CD4-positive, alpha-beta T cell treated with Interleukin-6 at 100 ng/mL for 8 hours (primary cell): ENCODE measurements at places on chromosomes 5 and 9.

DNA sequence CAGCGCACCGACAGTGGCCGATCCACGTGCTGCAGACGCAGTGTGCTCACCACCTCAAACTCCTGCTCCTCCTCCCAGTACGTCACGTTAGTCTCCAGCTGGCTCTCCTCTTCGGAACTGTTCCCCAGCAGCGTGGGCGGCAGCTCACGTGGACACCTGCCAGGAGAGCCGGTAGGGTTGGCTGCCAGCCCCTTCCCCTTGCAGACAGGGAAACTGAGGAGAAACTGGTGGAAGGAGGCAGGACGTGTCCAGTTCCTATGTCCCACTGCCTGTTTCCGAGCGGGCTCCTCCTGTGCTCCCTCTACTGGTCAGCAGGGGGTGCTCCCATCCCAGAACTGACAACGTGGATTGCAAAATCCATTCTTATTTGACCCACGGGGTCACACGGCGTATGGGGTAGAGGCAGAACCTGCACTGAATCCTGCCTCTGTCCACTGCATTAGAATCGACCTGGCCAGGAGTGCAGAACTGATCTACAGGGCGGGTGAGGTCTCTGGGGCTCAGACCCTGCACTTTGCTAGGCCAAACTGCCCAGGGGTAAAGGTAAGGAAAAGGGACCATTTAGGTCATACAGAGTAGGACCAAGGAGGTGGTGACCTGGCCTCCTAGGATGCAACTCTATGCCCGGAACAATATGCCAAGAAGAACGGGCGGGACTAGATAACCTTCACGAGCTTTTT lies 25.7 kb downstream of the PDGFRB start:
- no peak for DNase-seq

- DNase-seq = no peak
Observed at GRCh38 chr5:113090336-113091106, 113.9 kb downstream of the DCP2 start.

- DNase-seq = no peak
Observed at GRCh38 chr9:104780796-104781395, 17.0 kb downstream of the NIPSNAP3B start.

DNA sequence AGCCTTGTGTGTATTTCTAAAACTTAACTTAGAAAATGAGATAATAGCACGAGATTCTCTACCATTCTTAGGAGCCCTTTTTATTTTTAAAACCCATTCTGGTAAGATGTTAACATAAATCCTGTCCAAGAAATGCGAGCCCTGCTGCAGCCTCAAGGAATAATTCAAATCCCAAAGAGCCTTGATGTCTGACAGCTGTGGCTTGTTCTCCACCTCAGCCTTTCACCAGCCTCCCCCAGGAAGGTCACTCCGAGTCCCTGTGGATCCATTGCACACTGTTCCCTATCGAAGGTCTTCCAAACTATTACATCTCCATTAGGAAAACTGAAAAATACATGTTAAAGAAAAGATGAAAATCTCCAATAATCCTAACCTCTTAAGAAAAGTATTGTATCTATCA lies 98.5 kb upstream of the S1PR3 start:
- no peak for DNase-seq

DNA sequence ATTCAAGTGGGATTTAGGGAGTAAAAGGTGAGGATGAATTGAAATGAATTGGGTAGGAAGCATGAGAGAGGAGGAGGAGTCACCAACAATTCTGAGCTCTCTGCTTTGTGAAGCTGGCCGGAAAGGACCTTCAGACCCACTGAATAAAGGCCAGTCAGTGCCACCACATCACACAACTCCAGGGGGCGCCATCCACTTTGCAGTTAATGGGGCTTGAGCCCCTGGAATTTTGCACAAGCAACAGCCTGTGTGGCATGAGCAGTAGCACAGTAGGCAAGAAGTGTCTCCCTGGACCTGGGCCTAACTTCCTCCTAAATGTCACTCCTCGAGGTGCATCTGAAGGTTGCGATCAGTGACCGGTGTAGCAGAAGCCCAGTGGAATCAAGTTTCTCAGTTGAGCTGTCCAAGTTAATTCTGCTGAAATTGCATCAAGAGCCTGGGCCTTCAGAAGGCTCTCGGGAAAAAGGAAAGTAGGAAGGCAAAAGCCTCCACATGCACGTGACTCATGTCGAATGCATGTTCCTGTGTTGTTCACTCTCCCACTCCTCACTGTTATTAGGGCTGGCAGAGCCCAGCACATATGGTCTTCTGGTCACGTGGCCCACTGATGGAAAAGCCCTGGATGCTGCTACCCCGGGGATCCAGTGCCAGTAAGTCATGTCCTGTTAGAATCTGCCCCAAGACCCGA lies 27.8 kb upstream of the GLIS3 start:
- no peak for DNase-seq

DNA sequence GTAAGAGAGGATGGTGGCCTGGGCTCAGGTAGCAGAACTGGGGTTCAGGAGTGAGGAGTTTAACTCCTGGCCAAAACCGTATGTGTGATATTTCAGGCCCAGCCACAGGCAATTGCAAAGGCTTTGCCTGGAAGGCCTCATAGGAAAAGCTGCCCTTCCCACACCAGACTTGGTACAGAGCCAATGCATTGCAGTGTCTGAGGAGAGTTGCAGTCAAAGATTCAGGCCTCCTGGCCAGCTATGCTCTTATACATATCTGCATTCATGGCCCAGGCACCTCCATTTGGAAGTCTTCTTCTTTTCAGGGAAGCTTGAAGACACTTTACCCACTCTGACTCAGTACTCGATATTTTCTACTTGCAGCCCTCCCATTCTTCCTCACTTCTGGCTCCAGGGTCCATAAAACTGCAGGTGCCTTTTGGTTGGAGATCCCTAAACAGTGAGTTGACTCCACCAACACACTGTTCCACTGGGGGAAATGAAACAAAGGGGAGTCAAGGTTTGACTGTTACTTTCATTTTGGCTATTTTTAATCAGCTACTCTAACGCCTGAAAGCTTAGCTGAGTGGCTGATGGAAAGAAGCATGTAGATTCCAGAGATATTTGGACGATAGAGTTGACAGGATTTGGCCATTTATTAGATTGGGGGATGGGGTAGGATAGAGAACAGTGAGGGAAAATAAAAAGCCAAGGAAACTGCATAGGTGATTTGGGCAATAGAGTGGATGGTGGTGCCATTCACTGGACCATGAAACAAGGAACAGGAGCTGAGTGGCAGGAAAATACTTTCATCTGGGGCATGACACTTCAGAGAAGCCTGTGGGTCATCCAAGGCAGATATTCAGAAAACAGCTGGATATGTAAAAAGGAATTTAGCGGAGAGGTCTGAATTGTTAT lies 30.6 kb upstream of the IL33 start:
- DNase-seq = no peak

GRCh38 chr5:43389679-43390329 lies 22.4 kb downstream of the CCL28 start:
- DNase-seq = peak; percentile 47

DNA sequence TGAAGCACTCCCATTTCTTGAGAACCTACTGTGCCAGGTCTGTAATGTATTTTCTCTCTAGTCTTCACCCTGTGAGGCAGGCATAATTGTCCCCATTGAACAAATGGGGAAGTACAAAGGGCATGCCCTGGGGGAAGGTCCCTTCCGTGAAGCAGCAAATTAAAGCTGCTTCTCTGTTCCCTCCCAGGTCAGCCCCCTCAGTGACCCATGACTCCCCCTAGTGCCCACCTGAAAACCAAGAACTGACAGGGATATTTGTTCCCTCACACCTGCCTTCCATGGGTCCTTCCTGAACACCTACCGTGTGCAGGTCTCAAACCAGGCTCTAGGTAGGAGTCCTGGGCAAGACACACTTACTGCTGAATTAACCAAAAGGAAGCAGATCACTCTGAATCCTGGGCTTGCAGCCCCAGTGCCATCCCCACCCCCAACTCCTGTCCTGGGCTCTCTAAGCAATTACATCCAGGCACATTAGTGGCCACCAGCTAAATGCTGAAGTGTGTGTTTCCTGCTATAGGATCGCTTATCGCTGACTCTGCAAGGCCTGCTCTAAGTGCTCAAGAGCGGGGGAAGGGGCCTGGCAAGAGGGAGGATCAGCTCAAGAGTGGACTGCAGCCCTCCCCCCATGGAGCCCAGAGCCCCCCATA lies 254.8 kb downstream of the CDK5RAP2 start:
- DNase-seq = no peak

DNA sequence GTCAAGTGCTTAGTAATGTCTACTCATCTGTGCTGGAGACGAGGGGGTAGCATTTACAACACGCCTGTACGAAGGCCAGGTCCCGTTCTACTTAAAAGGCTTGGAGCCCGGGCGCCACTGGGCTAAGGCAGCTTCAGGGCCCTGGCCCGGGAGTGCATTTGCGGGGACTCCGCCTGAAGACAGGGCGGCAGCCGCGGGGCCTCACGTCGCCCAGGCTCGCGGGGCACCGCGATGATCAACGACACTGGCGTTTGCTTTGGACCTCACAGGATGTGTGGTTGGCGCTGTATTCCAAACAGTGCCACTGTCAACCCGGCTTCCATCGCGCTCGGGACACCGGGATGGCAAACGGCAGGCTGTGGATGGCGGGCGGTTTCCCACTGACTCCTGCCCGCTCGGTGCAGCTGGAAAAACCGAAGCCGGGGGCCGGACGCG lies 1.1 kb upstream of the TENT4A start:
- peak; percentile 27 for DNase-seq

DNA sequence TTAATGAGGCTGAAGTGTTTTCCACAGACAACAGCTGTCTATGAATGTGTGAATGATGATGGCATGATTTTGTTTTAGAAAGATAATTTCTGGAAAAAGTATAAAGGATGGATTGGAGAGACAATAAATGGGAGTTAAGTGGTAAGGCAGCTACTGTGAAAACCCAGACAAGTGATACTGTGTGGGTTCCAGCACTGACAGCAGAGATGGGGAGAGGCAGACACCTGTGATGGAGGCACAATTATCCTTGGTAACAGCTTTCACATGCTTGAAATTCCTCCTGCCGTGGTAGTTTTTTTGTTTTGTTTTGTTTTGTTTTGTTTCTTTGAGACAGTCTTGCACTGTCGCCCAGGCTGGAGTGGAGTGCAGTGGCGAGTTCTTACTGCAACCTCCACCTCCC lies 189.3 kb downstream of the DEPDC1B start:
- no peak for DNase-seq

- DNase-seq = no peak
Observed at GRCh38 chr5:44833249-44833648, 24.5 kb downstream of the MRPS30 start.

- DNase-seq = no peak
Observed at GRCh38 chr9:128078504-128079434, 10.7 kb downstream of the SLC25A25 start.

GRCh38 chr5:96788112-96788749 lies 19.5 kb downstream of the ERAP1 start:
- DNase-seq = no peak

DNA sequence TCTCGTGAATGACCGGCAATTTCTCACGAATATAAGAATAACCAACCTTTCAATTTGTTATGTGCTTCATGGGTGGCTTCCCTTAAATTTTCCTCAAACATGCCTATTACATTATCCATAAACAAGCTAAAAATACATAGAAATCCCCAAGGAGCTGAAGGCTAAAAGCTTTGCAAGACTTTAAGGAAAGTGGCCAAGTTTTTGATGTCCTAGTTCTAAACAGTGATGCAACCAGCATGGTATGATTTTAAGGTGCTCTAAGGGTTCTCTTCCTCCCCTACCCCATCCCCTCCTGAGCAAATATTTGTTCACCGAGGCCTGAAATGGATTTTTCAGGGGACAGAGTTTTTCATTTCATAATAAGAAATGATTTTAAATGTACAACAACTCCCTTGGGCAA lies 79.8 kb downstream of the RGS7BP start:
- DNase-seq = no peak

GRCh38 chr5:67166460-67167285 lies 29.9 kb downstream of the CD180 start:
- DNase-seq = peak; percentile 75

DNA sequence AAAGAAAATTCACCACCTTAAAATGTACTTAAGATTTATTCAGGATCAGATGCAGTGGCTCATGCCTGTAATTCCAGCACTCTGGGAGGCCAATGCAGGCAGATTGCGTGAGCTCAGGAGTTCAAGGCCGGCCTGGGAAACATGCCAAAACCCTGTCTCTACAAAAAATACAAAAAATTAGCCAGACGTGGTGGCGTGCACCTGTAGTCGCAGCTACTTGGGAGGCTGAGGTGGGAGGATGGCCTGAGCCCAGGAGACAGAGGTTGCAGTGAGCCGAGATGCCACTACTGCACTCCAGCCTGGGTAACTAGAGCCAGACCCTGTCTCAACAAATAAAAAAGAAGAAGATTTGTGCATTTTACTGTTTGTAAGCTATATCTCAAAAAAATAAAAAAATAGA lies 34.7 kb upstream of the GFPT2 start:
- no peak for DNase-seq

GRCh38 chr9:109198736-109199382 lies 31.8 kb upstream of the FRRS1L start:
- no peak for DNase-seq

- peak; percentile 50 for DNase-seq
Observed at GRCh38 chr5:88729084-88729828, 153.7 kb downstream of the MEF2C start.

DNA sequence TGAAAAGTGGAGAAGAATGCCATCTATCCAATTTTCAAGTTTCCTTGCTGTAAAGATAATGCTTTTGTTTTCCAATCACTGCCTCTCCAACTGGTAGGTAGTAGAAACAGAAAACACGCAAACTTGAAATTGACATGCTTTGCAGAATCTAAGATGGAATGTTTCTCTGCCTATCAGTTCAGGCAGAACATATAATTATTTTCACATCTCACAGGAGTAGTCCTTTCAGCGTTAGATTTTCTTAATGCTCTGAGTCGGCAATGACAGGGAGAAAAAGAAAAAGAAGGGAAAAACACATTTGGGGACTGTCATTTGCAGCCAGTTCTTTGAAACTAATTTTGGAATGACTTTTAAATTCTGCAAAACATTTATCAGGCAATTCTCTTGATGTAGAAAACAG lies 818.7 kb upstream of the PTPRD start:
- no peak for DNase-seq

DNA sequence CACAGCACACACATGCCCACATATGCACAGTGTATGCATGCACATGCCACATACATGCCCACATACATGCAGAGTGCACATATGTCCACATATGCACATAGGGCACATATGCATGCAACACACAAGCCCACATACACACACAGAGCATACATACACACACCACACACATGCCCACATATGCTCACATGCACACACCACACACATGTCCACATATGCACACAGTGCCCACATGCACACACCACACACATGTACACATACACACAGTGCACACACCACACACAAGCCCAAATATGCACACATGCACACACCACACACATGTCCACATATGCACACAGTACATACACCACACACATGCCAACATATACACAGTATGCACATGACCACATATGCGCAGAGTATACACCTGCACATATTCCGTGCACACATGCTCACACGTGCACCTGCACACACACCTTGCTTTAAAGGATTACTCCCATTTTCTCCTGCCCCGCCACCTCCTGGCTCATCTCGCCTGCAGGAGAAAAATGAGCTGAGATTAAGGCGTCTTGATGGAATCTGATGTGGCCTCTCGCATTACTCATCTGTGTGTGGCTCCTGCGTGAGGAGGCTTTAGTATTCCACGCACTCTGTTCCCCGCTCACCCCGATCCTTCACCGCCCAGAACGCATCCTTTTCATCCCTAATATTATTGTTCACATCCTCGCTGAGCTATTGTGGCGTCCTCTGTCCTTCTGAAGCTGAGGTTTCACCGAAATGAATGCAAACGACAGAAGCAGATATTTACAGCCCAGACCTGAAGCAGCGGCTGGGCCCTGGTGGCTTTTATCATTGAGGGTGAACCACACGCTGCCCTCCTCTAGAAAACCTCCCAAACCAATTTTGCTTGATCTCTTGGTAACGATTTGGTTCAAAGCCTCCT lies 182.7 kb downstream of the OLFM1 start:
- DNase-seq = no peak
